T-helper 1 cell (primary cell): ENCODE measurements at places on chromosomes 11 and 22.

DNA sequence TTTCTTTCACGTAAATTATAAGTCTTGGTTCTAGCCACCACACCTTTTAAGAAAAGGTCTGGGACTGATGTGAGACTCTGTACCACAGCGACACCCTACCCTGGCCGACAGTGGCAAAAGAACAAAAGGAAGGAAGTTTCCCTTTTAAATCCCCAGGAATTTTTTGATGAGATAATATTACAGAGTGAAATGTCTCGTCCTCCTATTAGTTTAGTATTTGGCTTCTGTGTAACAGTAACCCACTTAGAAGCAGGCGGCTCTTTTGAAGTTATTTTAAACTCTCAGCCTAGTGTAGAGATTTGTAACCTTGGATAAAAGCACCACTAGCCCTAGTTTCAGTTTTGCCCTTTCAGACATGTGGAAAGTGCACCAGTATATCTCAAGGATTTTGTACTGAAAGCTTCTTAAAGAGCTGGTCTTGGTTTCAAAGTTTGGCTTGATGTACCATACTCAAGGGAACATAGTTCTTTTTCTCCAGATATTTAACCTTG lies 84.1 kb downstream of the C22orf31 start:
- DNase-seq, result no peak

DNA sequence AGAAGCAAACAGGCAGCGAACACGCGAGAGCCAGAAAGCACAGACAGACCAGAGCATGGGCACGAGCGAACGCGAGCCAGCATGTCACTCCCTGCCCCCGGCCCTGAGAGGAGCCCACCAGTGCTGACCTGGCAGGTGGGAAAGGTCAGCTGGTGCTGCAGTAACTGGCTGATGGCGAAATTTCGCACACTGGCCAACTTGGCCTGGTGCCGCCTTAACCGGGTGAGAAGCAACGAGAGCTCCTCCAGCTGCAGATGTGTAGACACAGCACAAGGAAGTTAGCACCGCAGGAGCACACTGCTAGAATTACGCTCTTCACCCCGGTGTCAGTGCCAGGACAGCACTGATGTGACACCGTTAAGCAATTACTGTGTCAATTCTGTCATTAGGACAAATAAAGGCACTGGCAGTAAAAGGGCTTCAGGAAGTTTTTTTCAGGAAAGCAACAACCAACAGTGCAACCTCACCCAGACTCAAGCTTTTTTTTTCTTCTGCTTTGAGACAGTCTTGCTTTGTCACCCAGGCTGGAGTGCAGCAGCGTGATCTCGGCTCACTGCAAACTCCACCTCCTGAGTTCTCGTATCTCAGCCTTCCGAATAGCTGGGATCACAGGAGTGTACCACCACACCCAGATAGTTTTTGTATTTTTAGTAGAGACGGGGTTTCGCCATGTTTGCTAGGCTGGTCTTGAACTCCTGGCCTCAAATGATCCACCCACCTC lies 76.8 kb downstream of the C11orf58 start:
- no peak for DNase-seq

DNA sequence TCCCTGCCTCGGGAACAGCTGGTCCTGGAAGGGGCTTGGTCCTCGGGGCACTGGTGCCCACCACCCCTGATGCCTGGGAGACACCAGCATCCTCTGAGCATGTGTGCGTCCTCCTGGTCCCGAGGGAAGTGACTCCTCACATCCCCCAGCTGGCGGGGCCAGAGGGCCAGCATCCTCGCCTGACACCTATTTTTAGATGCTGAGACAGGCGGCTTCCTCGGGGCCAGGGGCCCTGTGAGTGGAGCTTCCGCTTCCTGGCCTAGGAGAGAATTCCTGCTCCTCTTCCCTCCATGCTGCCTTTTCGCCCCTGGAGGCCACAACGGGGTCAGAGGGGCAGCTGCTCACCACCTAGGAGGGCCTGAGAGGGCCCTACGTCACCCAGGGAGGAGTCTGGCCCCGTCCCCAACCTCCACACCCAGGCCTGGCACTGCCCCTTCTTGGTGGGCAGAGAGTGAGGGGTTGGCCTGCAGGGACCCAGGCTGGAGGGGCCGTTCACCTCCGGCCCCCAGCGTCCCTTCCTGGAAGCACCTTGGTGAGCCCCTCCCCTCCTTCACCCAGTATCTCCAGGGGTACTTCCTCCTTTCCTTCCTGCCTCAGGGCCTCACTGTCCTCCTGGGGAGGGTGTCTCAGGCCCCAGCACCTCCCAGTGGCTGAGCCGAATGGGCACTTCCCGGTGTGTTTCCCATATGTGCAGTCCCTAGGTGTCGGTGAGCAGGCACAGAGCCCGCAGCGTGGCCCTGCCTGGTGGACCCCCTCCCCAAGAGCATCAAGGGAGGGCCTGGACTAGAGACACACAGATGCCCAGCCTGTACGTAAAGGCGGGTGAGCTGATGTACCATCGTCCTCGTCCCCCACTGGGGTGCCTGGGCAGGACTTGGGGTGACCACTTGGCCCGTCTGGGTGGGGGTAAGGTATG lies 6.1 kb downstream of the CD81 start:
- no peak for DNase-seq

- no peak for DNase-seq
Measured at GRCh38 chr22:16949561-16949960, 58.5 kb downstream of the GAB4 start.

DNA sequence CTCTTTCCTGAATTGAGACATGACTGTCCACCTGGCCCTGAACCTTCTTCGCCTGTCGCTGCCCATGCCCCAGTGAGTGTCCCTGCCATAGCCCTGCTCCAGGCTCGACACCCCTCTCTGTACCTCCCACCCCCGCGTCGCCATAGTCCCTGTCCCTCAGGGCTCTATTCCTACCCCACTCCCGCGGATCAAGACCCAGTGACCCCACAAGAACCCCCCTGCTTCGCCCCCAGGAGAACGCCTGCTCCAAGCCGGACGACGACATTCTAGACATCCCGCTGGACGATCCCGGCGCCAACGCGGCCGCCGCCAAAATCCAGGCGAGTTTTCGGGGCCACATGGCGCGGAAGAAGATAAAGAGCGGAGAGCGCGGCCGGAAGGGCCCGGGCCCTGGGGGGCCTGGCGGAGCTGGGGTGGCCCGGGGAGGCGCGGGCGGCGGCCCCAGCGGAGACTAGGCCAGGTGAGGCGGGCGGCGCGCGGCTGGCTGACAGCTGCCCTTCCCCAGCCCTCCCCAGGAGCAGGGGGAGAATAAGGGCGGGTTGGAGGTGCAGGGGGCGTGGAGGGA lies 5.6 kb downstream of the NRGN start:
- no peak for DNase-seq

DNA sequence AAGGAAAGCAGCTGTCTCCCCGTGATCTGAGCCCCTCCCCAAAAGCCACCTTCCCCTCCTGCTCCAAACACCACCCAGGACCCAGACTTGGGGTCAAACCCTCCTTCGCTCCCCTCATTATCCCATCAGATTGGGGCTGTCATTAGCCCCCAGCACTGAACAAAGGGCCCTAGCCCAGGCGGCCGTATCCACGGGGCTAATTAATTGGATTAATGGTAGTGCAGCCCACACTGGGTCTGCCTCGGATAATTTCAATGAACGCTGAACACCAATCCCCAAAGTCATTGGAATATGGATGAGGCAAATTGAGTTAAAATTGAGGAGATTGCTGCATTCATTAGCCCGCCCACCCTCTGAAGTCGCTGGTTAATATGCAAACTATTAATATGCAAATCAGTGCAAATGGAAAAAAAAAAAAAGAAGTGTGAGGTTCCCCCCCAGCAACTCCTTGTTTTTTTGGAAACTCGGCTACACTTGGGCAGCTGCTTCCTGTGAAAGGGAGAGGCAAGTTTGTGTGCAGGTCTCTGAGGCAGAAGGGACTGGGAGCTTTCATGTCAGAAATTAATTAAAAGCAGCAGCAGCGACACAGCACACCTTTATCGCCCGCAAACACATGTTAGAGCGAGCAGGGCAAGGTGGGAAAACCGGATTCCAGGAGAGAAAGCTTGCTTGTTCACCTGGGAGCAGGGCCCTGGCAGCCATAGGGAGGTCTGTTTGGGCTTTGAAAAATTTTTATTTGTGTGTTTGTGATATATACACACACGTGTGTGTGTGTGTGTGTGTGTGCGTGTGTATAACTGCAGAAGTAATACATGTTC lies 517.8 kb downstream of the MIAT start:
- no peak for DNase-seq

DNA sequence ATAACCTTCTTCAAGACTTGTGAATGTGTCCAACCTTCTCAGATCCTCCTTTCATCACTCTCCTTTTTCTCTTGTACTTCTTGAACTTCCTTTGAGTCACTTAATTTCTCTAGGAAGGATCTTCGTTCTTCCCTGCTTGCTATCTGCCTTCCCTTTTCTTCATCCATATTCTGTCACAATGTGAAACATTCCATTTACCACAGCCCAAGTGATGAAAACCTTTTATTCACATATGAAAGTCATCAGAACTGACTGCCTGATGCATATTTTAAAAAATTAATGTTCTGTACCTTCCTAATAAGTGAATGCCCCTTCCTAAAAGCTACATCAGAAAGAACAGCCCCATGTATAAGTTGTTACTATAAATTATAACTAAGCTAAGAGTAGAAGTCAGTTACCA lies 520.4 kb upstream of the LUZP2 start:
- DNase-seq, result no peak

DNA sequence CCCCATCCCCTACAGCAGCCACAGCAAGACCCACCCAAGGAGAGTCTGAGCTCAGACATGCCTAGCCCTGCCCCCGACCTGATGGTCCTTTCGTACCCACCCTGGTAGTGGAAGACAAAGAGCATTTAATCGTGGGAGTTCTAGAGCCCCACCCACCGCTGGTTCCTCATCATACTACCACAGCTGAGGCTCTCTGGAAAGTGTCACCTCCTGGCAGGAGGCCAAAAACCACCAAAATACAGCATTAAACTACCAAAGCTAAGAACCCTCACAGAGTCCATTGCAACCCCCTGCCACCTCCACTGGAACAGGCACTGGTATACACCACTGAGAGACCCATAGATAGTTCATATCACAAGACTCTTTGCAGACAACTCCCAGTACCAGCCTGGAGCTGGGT lies 311.1 kb downstream of the TENM4 start:
- no peak for DNase-seq

DNA sequence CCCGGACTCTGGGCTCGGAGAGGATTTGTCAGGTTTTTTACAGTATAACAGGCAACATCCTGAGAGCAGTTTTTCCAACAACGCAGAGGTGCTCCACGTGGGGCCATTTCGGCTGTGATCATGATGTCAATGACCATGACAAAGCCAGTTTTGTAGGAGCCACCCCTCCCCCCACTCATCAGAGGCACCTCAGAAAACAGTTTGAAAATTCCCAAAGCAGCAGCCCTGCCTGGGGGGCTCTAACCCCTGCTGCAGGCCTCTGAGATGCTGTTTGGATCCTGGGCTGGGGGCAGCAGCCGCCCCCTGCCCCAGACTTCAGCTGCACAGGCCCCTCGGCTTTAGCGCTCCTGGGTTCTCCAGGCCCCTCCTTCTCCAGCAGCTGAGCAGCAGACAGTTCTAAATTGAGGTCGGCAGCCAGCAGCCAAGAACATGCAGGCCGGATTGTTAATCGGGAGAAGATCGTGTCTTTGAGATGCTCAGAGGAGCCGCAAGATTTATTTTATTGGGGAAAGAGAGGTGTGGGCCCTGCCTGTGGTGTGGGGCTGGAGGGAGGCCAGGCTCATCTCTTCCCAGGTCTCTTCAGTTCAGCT lies 19.4 kb downstream of the NFAM1 start:
- no peak for DNase-seq

GRCh38 chr11:33667819-33668467 lies 32.7 kb downstream of the C11orf91 start:
- DNase-seq, result no peak

- DNase-seq, result no peak
Measured at GRCh38 chr11:61133956-61134662, 27.1 kb downstream of the VPS37C start.

- no peak for DNase-seq
Measured at GRCh38 chr11:71281831-71282230, 29.5 kb upstream of the SHANK2 start.
